ENCODE measurements at places on chromosomes 3 and 15. TPM values are rescaled to one million over a fixed set of nuclear protein-coding genes. Genes with fewer than 3 reads are reported as not detected.
A peak's percentile ranks its signal among the peaks of the same experiment; 100 is the strongest.

DNA sequence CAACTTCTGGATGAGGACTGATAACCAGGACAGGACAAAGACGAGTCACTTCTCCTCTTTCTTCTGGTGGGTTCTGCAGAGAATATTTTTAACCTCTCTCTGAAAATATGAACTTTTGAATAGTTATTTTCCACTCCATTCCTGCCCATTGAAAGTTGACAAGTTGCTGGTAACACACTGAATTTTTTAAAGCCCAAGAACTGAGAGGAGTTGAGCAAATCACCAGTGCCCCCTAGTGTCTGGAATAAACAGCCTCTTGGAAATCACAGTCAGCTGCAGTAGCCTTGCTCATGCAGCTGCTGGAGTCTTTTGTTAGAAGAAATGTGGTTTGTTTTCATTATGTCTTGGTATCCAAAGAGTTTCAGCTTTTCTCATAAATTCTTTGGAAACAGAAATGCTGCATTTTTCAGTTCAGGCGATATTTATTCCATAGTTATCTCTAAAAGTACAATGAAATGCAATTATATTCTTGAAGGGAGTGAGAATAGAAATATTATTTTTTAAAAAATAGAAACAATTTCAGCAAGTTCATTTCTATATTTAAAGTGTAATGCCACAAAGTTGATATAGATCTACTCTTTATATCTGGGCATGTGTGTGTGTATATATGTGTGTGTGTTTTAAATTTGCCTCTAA, 741.0 kb upstream of the CBLB start:
- H3K4me3 ChIP-seq: no peak overlapping the region
- peak; percentile 44 for DNase-seq
- H3K27ac ChIP-seq: no peak overlapping the region
- no peaks in the 10 kb centered on the region for H3K27me3 ChIP-seq
- H3K36me3 ChIP-seq: no peaks in the 10 kb centered on the region

- no peaks in the 10 kb centered on the region for H3K36me3 ChIP-seq
- no peaks in the 10 kb centered on the region for H3K4me1 ChIP-seq
- DNase-seq: no peak
- no peak overlapping the region for H3K27ac ChIP-seq
- H3K4me3 ChIP-seq: no peak overlapping the region
Measured at GRCh38 chr15:77251662-77252061, 168.2 kb downstream of the PEAK1 start.

GRCh38 chr3:171646357-171647133, 163.7 kb downstream of the PLD1 start:
- H3K36me3 ChIP-seq: no peaks in the 10 kb centered on the region
- no peak for DNase-seq
- peak overlapping the region; percentile 69 for H3K27ac ChIP-seq
- H3K4me1 ChIP-seq: peaks cover 5% of the 10 kb centered on the region
- H3K4me3 ChIP-seq: no peak overlapping the region

- H3K4me3 ChIP-seq: no peak overlapping the region
- no peak overlapping the region for H3K27ac ChIP-seq
- no peaks in the 10 kb centered on the region for H3K27me3 ChIP-seq
Measured at GRCh38 chr15:51935466-51936104, 36.0 kb downstream of the LEO1 start.

DNA sequence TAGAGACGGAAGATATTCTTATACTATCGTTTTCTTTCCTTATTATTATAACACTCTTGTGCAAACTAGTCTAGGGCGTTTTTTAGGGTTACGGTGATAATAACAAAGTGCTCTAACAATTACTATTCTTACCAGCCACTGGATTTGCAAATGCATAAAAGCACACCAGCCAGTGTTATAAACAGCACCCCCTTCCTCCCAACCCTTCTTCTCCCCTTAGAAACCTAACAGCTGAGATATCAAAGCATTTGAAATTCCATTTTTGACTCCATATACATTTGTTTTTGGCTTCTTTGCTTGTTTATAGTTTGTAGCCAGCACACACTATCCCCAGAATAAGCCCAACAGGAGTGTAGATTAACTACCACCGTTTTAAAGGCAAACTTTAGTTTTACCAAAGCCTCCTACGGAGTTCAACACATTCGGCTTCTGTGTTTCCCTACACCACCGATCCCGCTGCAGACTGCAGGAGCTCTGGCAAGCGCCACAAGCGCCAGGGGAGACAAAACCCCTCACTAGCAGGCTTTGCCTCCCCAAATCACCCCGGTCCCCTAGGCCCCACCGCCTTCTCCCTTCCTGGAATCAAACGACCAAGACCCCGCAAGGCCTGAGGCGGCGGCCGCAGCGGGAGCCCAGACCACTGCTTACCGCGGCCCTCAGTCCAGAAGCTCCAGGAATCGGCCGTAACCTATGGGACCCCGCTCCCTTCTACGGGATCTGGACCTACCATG, 461 bp downstream of the COPB2 start:
- no peaks in the 10 kb centered on the region for H3K36me3 ChIP-seq
- H3K27me3 ChIP-seq: no peaks in the 10 kb centered on the region
- H3K27ac ChIP-seq: peak overlapping the region; percentile 84
- peak overlapping the region; percentile 98 for H3K4me3 ChIP-seq

DNA sequence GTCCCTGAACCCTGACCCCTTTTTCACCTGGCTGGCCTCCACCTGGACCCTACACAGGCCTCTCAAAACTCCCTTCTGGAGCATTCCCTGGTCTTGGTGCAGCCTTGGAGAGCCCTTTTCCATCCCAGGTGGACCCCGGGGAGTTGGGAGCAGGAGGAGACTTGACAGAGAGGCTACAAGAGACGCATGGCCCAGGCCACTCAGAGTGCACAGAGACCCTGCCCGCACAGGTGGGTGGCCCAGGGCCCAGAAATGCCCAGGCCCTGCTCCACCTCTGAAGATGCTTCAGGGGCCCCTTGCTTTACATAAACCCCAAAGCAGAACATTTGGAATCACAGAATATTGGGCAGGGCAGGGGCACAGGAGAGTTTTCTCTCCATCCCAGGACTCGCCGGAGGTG, 34.4 kb downstream of the CYP11A1 start:
- no peaks in the 10 kb centered on the region for H3K36me3 ChIP-seq
- H3K27ac ChIP-seq: no peak overlapping the region
- H3K4me1 ChIP-seq: no peaks in the 10 kb centered on the region

GRCh38 chr3:39809181-39809994, at the start of gene MYRIP:
MYRIP (plus strand) TSS chr3:39809609; CDS start chr3:39900817, 91,208 bp downstream.
- H3K27ac ChIP-seq: no peak within 1 kb of the TSS
- peak within 1 kb of the TSS; percentile 49 for H3K4me3 ChIP-seq
- H3K36me3 ChIP-seq: no peaks in the 10 kb centered on the region
- DNase-seq: peak; percentile 73
- peaks cover 4% of the 10 kb centered on the region for H3K4me1 ChIP-seq

DNA sequence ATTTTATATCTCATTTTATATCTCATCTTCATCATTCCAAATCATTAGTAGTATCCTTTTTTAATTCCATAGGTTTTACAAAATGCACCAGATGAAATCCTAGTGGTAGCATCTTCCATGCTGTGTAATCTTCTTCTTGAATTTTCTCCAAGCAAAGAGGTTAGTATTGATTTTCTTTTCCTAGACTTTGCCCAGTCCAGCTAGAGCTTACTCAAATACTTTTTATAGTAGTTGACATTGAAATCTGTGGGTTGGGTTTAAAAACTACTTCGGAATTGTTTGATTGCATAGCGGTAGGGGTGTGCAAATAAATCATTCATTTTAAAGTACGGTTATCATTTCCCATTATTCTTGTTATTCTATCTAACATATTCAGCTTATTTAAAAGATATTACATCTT, 62.6 kb downstream of the NME9 start:
- no peaks in the 10 kb centered on the region for H3K36me3 ChIP-seq
- H3K27me3 ChIP-seq: no peaks in the 10 kb centered on the region
- no peak for DNase-seq
- H3K4me1 ChIP-seq: no peaks in the 10 kb centered on the region
- no peak overlapping the region for H3K27ac ChIP-seq

DNA sequence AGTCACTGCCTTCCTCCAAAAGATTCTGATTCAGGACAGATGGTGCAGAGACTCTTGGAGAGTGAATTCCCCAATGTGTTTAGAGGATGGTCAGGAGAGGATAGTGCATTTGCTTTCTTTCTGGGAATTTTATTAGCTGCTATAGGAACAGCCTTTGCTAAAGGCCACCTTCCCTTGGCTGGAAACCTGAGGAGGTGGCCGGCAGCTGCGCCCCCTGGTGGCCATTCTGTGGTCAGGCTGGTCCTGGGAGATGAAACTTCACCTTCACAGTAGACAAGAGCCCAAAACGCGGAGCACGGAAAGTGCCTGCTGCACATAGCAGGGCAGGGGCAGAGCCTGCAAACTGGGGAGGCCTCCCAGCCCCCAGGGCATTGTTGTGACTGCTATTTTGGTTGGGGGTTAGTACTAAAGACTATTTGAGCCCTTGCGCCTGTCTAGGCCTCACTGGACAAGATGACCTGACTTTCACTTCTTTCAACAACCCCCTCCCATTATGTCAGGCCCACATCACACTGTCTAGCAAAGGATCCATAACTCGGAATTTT, 34.3 kb downstream of the SEC22C start:
- H3K4me3 ChIP-seq: no peak overlapping the region
- no peak overlapping the region for H3K27ac ChIP-seq
- no peaks in the 10 kb centered on the region for H3K36me3 ChIP-seq
- H3K4me1 ChIP-seq: no peaks in the 10 kb centered on the region
- DNase-seq: peak; percentile 58
- no peaks in the 10 kb centered on the region for H3K27me3 ChIP-seq

GRCh38 chr15:67194171-67195114, 60.0 kb downstream of the AAGAB start:
- no peak overlapping the region for H3K4me3 ChIP-seq
- peak overlapping the region; percentile 31 for H3K27ac ChIP-seq
- no peaks in the 10 kb centered on the region for H3K36me3 ChIP-seq
- H3K27me3 ChIP-seq: no peaks in the 10 kb centered on the region
- DNase-seq: peak; percentile 77

DNA sequence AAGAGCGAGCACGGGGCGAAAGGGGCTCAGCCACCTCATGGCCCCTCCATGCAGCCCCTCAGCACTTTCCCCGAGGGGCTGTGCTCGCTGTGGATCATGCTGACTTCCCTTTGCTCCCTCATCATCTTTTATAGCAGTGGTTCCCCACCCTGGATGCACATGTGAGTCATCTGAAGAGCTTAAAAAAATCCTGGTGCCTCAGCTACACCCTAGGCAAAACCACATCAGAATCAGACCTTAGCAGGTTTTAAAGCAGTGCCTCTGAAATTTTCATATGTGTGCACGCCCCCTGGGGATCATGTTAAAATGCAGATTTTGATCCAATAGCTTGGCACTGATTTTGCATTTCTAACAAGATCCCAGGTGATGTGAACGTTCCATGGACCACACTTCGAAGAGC, 50.9 kb downstream of the FEM1B start:
- no peak for DNase-seq
- H3K27me3 ChIP-seq: no peaks in the 10 kb centered on the region

- H3K27me3 ChIP-seq: no peaks in the 10 kb centered on the region
- no peak for DNase-seq
- H3K36me3 ChIP-seq: no peaks in the 10 kb centered on the region
- no peaks in the 10 kb centered on the region for H3K4me1 ChIP-seq
- no peak overlapping the region for H3K4me3 ChIP-seq
Measured at GRCh38 chr15:68424754-68425390, 7.1 kb downstream of the ITGA11 start.

- H3K4me3 ChIP-seq: no peak overlapping the region
- H3K4me1 ChIP-seq: no peaks in the 10 kb centered on the region
- no peaks in the 10 kb centered on the region for H3K36me3 ChIP-seq
- H3K27ac ChIP-seq: no peak overlapping the region
- DNase-seq: peak; percentile 8
- H3K27me3 ChIP-seq: no peaks in the 10 kb centered on the region
Measured at GRCh38 chr3:13607821-13608597, 59.1 kb downstream of the FBLN2 start.

- no peaks in the 10 kb centered on the region for H3K36me3 ChIP-seq
- peaks cover 2% of the 10 kb centered on the region for H3K4me1 ChIP-seq
- no peaks in the 10 kb centered on the region for H3K27me3 ChIP-seq
- no peak overlapping the region for H3K27ac ChIP-seq
- H3K4me3 ChIP-seq: no peak overlapping the region
Measured at GRCh38 chr15:29857221-29857789, 35.0 kb upstream of the TJP1 start.

DNA sequence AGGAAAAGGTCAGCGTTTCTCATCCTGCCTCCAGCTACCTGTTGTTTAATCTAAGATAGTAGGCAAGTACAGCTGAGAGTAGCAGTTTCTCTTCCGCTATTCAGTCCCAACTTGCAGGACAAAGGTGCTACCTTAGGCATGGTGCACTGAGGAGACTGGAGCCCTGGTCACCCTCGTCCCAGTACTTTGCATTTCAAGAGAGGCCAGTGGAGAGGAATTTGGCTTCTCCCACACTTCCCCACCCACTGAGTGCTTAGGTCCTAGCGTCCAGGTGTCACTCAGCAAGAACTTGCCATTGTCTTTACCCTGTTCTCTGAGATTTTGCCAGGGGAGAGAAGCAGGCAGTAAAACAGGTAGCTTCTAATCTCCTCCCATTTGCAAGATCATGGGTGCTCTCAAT, 12.5 kb upstream of the RPN1 start:
- no peaks in the 10 kb centered on the region for H3K36me3 ChIP-seq
- no peak for DNase-seq
- no peaks in the 10 kb centered on the region for H3K27me3 ChIP-seq
- H3K4me1 ChIP-seq: no peaks in the 10 kb centered on the region

DNA sequence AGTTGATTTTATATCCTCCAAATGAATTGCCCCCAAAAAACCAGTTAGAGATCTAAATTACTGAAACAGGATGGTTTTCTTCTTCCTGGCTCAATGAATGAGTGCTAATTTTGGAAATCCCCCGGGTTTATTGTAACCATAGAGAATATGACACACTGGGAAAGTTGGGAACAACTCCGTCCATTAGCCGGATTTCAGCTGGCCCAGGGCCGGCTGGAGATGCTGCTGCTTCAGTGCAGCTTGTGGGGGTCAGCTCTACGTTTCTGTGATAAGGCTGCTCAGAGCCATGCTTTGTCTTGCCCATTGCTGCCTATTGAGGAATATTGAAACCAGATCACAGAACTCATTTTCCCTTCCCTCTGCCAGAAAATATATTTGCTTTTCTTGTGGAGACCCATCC, 20.3 kb downstream of the GYG1 start:
- no peak overlapping the region for H3K27ac ChIP-seq
- H3K4me1 ChIP-seq: no peaks in the 10 kb centered on the region
- no peaks in the 10 kb centered on the region for H3K27me3 ChIP-seq
- no peak overlapping the region for H3K4me3 ChIP-seq
- no peaks in the 10 kb centered on the region for H3K36me3 ChIP-seq

Gene SPTSSB
- 1.4 TPM for total RNA-seq

Gene MAPKAPK3
- 21.6 TPM for total RNA-seq

Gene XCR1
- total RNA-seq: 0.05 TPM

Gene NR1I2
- 0.20 TPM for total RNA-seq

Gene FEZF2
- not detected for total RNA-seq

Gene MORC1
- total RNA-seq: 0.18 TPM

Gene APOD
- 98.7 TPM for total RNA-seq

Gene TMEM202
- total RNA-seq: not detected

Gene TM4SF18
- total RNA-seq: 4.7 TPM

Gene CHDH
- 7.0 TPM for total RNA-seq

Gene ADAMTSL3
- total RNA-seq: 3.3 TPM

Gene KLF15
- 35.2 TPM for total RNA-seq

Gene KNL1
- 1.4 TPM for total RNA-seq
